ENCODE measurements at places on chromosomes 2 and 18.

GRCh38 chr2:240368781-240369331 is 66.6 kb upstream of the GPC1 start:
- DNase-seq, result no peak

GRCh38 chr18:13392029-13392750 is 173.6 kb downstream of the LDLRAD4 start:
- DNase-seq, result no peak

DNA sequence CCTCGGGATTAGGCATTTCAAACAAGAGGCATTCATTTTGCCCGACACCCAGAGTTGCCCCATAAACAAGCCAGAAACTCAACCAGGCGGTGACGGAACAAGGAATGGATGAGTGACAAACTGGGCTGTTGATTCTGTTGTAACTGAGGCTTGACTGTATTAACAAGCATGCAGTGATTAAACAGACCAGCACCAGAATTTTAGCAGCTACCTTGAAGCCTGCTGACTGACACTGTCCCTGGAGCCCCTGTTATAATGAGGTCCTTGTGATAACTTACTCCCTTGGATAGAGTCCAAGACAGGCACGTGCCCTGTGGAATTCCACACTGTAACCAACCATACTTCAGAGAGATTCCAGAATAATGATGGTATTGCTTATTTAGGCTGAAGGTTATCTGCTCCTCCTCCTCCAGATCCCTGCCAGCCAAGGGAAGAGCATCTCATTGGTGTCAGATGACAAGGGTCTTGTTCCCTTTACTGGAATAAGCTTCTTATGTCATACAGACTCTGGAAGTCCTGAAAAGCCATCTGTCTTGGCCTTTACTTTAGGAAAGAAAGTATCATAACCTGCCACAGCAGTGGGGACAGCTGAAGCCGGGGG is 97.1 kb upstream of the RMDN2 start:
- no peak for DNase-seq

DNA sequence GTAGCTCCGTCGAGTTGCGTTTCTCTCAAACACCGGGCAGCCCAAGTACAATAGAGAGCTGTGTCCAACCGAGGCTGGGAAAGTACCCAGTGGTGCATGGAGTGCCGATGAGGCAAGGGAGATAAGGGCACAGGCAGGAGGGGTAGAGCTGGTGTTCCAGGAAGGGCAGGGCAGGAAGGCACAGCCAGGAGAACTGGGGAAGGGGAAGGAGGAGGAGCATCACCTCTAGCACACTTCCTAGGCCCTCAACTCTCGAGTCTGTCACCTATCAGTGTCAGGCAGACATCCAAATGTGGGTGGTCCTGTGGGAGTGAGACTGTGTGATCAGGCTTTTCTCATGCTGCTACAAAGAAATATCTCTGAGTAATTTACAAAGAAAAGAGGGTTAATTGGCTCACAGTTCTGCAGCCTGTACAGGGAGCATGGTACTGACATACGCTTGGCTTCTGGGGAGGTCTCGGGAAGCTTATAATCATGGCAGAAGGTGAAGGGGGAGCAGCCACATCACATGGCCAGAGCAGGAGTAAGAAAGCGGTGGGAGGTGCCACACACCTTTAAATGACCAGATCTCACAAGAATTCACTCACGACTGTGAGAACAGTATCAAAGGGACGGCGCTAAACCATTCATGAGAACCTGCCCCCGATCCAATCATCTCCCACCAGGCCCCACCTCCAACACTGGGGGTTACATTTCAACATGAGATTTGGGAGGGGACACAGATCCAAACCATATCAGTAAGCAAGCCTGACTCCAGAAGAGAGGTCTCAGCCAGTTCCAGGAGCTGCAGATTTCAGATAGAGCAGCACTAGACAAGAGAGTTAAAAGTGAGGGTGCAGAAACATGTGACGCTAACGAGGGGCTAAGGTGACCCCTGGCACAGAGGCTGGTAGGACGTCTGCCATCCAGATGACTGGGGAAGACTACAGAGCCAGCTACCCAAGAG is 75.7 kb downstream of the MBOAT2 start:
- no peak for DNase-seq

GRCh38 chr2:152389483-152389882 is 54.5 kb downstream of the FMNL2 start:
- no peak for DNase-seq

All from GM12878 (cell line).